Myometrial cell (primary cell): ENCODE measurements at places on chromosomes 6 and 20. TPM values are rescaled to one million over a fixed set of nuclear protein-coding genes. Genes with fewer than 3 reads are reported as not detected.

Gene INSM1
- total RNA-seq, result not detected in 2 replicates

Gene TNXB
- 0.29 and 1.4 TPM in 2 replicates for total RNA-seq

Gene FOXQ1
- not detected in 2 replicates for total RNA-seq

Gene SLC35D3
- total RNA-seq, result not detected in 2 replicates

Gene VSX1
- total RNA-seq, result not detected in 2 replicates

Gene MACROD2
- not detected in 2 replicates for total RNA-seq
